ENCODE measurements at places on chromosomes 4 and X.

DNA sequence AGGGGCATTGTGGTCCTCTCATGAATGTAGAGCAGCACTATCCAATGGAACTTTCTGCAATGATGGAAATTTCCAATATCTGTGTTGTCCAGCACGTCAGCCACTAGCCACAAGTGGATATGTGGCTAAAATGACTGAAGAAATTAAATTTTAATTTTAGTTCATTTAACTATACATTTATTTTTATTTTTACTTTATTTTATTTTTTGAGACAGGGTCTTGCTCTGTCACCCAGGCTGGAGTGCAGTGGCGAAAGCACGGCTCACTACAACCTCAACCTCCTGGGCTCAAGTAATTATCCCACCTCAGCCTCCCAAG, 13.3 kb upstream of the RBBP7 start:
- H3K4me3 ChIP-seq: peak overlapping the region; percentile 73
- peaks cover 69% of the 10 kb centered on the region for H3K27me3 ChIP-seq
- no peak overlapping the region for H3K27ac ChIP-seq
- DNase-seq: no peak

DNA sequence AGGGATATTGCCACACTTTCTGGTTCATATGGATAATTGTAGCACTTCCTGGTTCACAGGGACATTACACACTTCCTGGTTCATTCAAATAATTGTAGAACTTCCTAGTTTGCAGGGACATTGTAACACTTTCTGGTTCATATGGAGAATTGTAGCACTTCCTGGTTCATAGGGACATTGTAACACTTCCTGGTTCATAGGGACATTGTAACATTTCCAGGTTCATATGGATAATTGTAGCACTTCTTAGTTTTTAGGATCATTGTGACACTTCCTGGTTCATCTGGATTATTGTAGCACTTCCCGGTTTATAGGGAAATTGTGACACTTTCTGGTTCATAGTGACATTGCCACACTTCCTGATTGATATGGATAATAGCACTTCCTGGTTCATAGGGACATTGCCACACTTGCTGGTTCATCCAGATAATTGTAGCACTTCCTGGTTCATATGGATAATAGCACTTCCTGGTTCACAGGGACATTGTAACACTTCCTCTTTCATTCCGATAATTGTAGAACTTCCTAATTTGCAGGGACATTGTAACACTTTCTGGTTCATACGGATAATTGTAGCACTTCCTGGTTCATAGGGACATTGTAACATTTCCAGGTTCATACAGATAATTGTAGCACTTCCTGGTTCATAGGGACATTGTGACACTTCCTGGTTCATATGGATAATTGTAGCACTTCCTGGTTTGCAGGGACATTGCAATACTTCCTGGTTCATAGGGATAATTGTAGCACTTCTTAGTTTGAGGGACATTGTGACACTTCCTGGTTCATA, 59.2 kb upstream of the CD99 start:
- no peak overlapping the region for H3K4me3 ChIP-seq
- DNase-seq: no peak
- H3K4me1 ChIP-seq: no peaks in the 10 kb centered on the region
- no peaks in the 10 kb centered on the region for H3K27me3 ChIP-seq

- no peak for DNase-seq
- H3K27me3 ChIP-seq: no peaks in the 10 kb centered on the region
- H3K27ac ChIP-seq: no peak overlapping the region
Observed at GRCh38 chr4:113114884-113115283, 65.4 kb downstream of the ANK2 start.

DNA sequence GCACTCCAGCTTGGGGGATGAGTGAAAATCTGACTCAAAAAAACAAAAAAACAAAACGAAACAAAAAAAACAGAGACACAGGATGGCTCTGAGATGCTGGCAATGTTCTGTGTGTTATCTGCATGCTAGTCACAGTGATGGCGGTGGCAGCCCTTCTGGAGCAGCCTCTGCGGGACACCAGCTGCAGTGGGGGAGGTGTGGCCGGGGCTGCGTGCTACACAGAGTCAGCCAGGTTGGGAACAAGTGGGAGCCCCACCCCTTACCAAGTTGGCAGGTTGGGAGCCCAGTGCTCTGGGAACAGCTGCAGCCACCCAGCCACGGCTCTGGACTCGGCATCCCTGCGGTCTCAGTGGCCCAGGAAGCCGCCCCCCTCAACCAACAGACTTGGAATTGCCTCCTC, 206.5 kb upstream of the ZFP42 start:
- no peaks in the 10 kb centered on the region for H3K27me3 ChIP-seq
- H3K27ac ChIP-seq: no peak overlapping the region
- no peaks in the 10 kb centered on the region for H3K4me1 ChIP-seq

- no peaks in the 10 kb centered on the region for H3K4me1 ChIP-seq
- no peak overlapping the region for H3K27ac ChIP-seq
- DNase-seq: no peak
- H3K36me3 ChIP-seq: no peaks in the 10 kb centered on the region
- H3K4me3 ChIP-seq: no peak overlapping the region
Observed at GRCh38 chr4:81179326-81179725, 35.7 kb downstream of the PRKG2 start.

DNA sequence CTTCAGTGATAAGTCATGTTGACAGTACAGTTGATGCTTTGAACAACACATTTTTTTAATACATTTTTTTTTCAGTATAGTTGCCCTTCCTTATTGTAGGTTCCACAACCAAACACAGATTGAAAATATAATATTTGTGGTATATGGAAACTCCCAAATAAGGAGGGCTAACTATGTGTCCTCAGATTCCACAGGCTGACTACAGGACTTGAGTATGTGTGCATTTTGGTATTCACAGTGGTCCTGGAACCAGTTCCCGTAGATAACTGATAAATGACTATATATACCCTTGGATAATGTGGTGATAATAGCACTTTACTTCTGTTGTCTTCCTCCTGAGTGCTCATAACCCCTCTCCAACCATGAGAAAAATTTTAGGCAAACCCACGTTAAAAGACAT, 111.6 kb upstream of the NUDT6 start:
- H3K27ac ChIP-seq: no peak overlapping the region
- no peaks in the 10 kb centered on the region for H3K27me3 ChIP-seq
- H3K4me1 ChIP-seq: peaks cover 7% of the 10 kb centered on the region
- H3K36me3 ChIP-seq: no peaks in the 10 kb centered on the region
- no peak overlapping the region for H3K4me3 ChIP-seq
- no peak for DNase-seq

DNA sequence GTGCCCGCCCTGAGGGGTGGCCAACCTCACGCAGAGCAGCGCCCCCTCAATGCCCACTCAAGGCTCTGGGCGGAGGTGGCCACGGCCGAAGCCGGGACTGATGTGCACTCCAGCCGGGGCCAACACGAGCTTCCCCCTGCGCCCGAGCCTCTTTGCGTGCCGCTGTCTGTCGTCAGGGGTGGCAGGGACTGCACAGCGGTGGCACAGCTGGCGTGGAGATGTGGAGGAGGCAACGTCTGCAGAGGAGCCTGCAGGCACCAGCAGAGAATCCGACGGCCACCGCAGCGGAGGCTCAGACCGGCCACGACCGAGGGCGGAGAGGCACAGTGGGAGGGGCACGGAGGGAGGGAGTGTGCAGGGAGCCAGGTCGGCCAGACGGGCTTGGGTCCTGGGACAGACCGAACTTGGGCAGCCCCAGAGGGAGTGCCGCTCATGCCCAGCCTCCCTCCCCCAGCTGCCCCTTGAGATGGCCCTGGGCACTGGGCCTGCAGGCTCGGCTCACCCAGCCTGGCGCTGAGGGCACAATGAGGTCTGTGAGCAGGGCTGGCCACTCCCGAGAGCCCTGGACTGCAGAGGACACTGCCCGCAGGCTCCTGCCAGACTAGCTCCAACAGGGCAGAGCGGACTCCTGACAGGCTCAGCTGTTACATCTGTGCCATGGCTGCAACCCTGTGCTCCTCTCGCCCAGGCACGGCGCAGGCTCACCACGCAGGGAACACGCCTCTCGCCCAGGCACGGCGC, 46.5 kb upstream of the CPLX1 start:
- no peak overlapping the region for H3K4me3 ChIP-seq
- no peak overlapping the region for H3K27ac ChIP-seq
- H3K27me3 ChIP-seq: no peaks in the 10 kb centered on the region
- H3K36me3 ChIP-seq: peaks cover 34% of the 10 kb centered on the region
- DNase-seq: no peak

DNA sequence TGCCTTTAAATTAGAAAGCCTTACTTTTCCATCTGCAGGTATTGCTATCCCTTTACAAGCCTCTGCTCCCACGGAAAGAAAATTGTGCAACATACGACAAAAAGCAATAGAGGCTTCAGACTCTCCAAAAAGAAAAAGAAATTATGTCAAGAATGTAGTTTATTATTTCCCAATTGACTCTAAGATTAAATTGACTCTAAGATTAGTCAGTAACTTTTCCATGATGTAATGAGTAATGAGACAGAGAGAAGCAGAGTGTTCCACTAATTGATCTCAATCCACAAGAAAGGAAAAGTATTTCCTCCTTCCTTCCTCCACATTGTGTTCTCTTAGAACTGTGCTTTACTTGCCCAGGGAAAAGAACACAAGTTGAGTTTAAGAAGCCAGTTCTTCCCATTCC, 345.7 kb upstream of the HS3ST1 start:
- no peaks in the 10 kb centered on the region for H3K27me3 ChIP-seq
- H3K36me3 ChIP-seq: no peaks in the 10 kb centered on the region
- peaks cover 10% of the 10 kb centered on the region for H3K4me1 ChIP-seq
- H3K4me3 ChIP-seq: no peak overlapping the region

GRCh38 chr4:176044589-176044951, 21.1 kb upstream of the WDR17 start:
- H3K27me3 ChIP-seq: no peaks in the 10 kb centered on the region
- no peak overlapping the region for H3K27ac ChIP-seq

DNA sequence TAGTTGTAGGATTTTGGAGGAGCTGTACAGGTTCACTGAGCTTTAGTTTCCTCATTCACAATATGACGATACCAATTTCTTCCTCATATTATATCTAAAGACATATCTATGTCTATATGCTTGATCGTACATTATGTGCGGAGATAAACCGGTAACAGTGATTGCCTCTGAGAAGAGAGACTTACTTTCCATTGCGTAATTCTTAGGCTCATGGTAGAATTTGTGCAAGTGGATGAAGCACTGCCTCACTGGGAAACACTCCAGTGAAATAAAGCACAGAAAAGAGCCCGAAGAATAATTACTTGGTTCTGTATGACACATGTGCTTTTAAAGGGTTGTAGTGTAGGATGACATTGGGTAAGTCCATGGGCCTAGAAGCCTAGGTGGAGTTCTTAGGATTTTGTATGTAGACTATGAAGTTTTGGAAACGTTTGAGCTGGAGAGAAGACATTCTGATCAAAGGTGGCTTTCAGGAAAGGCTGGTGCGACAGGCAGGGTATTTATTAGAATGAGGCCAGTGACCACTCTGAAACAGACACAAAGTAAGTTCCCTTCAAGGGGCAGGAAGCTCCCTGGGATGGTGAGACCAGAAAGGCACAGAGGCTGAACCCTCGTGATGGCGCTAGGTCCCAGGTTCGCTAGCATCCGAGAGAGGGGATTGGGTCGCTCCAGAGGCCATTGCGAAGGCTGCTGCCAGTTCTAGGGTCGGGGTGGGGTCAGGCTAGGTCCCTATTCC, 649 bp upstream of the VBP1 start:
- H3K27ac ChIP-seq: peak overlapping the region; percentile 94
- H3K36me3 ChIP-seq: peaks cover 6% of the 10 kb centered on the region
- DNase-seq: no peak
- H3K4me1 ChIP-seq: peaks cover 10% of the 10 kb centered on the region
- peak overlapping the region; percentile 89 for H3K4me3 ChIP-seq
- H3K27me3 ChIP-seq: no peaks in the 10 kb centered on the region

DNA sequence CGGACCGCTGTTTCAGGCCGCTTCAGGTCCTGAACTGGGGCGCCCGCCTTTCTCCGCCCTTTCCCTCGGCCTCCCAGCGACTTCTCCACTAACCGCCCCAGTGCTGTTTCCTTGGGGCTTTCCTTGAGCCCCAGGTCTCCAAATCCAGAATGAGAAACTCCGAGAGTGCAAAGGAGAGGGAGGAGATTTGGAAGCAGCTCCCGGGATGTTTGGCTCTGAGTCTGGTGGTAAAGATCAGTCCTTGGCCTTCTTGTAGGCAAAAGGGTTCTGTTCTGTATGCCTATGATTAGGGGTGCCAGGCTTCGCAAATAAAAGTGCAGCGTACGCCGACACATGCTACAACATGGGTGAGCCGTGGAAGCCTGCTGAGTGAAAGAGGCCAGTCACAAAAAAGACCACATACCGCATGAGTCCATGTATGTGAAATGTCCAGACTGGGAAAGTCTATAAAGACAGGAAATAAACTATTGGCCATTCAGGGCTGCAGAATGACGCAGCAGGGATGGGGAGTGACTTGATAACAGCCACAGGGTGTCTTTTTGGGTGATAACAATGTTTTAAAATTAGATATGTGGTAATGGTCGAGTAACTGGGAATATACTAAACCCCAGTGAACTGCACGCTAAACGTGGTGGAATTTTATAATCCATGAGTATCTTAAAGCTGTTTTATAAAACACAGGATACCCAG, 99.8 kb downstream of the TRAPPC11 start:
- no peaks in the 10 kb centered on the region for H3K36me3 ChIP-seq
- H3K4me1 ChIP-seq: no peaks in the 10 kb centered on the region
- DNase-seq: no peak
- H3K27ac ChIP-seq: no peak overlapping the region
- no peaks in the 10 kb centered on the region for H3K27me3 ChIP-seq
- H3K4me3 ChIP-seq: no peak overlapping the region
